ENCODE measurements at places on chromosomes 5 and 9. TPM values are rescaled to one million over a fixed set of nuclear protein-coding genes. Genes with fewer than 3 reads are reported as not detected.

TPPP gene
- total RNA-seq = 0.84 TPM

SPATA9 gene
- not detected for total RNA-seq

FER gene
- 10.7 TPM for total RNA-seq

GARIN3 gene
- total RNA-seq = not detected

GABRA6 gene
- not detected for total RNA-seq

LRRC70 gene
- 8.6 TPM for total RNA-seq

CDH6 gene
- total RNA-seq = not detected

ARID3C gene
- total RNA-seq = not detected

RGMB gene
- 21.3 TPM for total RNA-seq

MLANA gene
- total RNA-seq = 0.10 TPM

LCP2 gene
- 440 TPM for total RNA-seq

SELENOP gene
- 1.7 TPM for total RNA-seq

NCS1 gene
- total RNA-seq = 0.42 TPM

HMMR gene
- 0.84 TPM for total RNA-seq

SPINK13 gene
- total RNA-seq = not detected

ANKRD34B gene
- 0.10 TPM for total RNA-seq

KLF4 gene
- total RNA-seq = 61.5 TPM

WDR38 gene
- total RNA-seq = not detected

FOXD4L6 gene
- total RNA-seq = not detected

GFI1B gene
- total RNA-seq = 13.6 TPM

PCA3 gene
- under 0.01 TPM for total RNA-seq

IPO11 gene
- 12.7 TPM for total RNA-seq

PCDHGC5 gene
- total RNA-seq = not detected

NTNG2 gene
- 1.3 TPM for total RNA-seq

CCDC152 gene
- total RNA-seq = 0.63 TPM

TMC1 gene
- total RNA-seq = 0.52 TPM

LHX3 gene
- total RNA-seq = not detected

CMYA5 gene
- total RNA-seq = 0.21 TPM

SPATA31E1 gene
- not detected for total RNA-seq

SCAMP1 gene
- 24.9 TPM for total RNA-seq

SLC6A3 gene
- not detected for total RNA-seq

C1QTNF3 gene
- 3.6 TPM for total RNA-seq

MYOT gene
- not detected for total RNA-seq

SPINK1 gene
- 0.21 TPM for total RNA-seq

GZMA gene
- 34.8 TPM for total RNA-seq

TEX48 gene
- not detected for total RNA-seq

CD72 gene
- total RNA-seq = 4.9 TPM

CTXN3 gene
- total RNA-seq = not detected

PCDHA2 gene
- total RNA-seq = not detected

DMXL1 gene
- 31.9 TPM for total RNA-seq

GCNT4 gene
- 10.8 TPM for total RNA-seq

LTC4S gene
- total RNA-seq = 2.5 TPM

All from mononuclear cell (primary cell).